ENCODE measurements at places on chromosomes 2 and 18.

DNA sequence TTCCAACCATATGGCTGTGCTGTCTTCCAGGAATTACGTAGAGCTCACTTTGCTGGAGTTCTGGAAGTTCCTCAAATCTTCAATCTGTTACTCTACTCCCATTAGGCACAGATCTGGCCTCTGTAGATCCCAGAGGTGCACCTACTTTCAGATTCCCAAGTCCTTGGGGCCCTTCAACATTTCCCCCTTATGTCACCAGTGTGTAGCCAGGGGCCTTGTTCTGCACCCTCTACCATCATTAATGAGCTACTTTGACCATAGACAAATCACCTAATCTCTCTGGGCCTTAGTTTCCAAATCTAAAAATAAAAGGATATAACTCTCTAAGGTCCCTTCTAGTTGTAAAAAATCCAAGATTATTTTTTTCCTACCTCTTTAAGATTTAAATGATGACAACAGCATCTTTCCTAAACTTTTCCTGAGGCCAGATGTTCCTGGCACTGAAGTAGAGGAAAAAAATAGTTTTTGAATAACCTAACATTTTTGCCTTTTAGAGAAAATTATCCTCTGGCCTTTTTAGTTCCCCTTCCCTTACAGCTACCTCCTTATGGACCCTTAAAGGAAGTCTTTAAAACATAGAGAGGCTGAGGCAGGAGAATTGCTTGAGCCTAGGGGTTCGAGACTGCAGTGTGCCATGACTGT, 31.0 kb upstream of the WIPF1 start:
- no peak for DNase-seq

- no peak for DNase-seq
Measured at GRCh38 chr2:158667586-158667985, 127.5 kb upstream of the DAPL1 start.

DNA sequence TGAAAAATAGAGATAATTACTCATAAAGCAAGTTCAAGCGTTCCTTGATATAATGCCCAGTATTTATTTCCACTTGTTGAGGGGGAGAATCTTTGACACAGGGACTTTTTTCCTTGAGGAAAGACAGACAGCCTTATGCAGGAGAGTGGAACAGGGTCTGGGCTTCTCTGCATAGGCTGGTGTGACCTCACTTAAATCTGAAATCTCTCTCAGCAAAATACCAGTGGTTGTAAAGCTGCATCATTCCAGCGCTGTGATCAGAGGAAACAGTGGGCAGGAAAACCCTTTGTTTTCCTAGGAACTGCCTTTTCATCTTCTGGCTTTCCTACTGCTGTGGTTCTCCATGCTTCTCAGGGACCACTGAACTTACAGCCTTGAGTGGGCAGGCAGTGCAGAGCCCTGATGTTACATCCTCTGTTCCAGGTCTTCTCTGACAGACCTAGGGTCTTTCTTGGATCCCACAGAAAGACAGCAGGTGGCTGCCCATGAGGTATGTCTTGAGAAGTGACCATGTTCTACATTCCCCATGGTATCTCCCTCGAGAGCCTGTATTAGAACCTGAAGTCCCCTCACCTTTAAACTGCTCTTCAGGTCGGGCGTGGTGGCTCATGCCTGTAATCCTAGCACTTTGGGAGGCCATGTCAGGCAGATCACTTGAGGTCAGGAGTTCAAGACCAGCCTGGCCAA, 17.6 kb upstream of the MAP4K4 start:
- no peak for DNase-seq

- DNase-seq = no peak
Measured at GRCh38 chr2:217911283-217912097, 91.3 kb downstream of the TNS1 start.

DNA sequence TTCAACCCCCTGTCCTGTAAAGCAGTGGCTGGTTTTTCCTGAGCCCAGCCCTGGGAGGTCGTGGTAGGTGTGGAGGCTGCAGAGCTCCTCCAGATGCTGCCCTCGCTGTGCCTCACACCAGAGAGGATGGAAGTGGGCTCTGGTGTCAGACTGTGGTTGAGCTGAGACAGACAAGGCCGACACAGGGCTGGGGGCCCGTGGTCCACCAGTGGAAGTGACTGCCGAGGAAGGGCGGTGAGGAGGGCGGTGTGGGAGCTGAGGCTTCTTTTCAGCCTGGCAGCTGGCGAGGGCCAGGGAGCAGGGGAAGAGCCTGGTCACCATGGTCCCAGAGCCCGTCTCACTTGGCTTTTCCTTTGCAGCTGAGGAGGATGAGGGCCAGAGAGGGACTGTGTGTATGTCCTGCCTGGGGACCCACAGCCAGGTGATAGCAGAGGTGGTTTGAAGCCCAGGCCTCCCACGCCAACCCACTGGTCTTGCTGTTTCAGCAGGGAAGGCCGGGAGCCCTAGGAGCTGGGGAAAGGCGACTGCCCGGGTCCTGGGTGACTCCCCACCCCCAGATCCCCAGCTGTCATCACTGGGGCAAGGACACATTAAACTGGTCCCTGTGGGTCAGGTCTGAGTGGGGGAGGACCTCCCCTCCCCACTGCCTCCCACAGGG, 8.5 kb downstream of the SFTPB start:
- no peak for DNase-seq

GRCh38 chr2:99487906-99488305, 1.9 kb downstream of the REV1 start:
- DNase-seq = no peak

- no peak for DNase-seq
Measured at GRCh38 chr18:26215247-26215970, 10.8 kb upstream of the TAF4B start.

Measured in large intestine (tissue), 12 donors.